ENCODE measurements at places on chromosomes 1 and 21.

GRCh38 chr1:172359491-172359999 is 60.9 kb upstream of the C1orf105 start:
- no peak for DNase-seq

DNA sequence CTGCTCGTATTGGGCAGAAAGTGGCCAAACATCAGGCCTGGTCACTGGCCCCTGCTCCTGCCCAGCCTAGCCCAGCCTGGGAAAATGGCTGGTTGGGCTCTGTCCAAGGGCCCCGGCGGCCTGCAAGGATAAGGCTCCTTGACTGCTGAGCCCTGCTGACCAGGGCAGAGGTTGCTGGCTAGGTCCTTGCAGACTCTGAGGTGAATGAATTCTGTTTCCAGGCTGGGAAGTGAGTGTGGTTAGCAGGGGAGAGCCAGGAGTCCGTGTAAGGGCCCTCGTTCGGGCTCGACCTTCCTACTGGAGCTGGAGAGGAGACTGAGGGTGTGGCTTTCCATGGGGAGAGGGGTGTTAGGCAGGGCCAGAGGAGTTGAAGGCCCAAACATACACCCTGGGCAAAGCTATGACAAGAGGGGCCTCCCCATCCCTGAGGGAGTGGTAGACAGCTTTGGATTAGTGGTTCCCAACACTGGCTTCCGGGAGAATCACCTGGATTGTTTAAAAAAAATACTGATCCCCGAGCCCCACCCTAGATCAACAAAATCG is 20.6 kb downstream of the CSF1 start:
- no peak for DNase-seq

DNA sequence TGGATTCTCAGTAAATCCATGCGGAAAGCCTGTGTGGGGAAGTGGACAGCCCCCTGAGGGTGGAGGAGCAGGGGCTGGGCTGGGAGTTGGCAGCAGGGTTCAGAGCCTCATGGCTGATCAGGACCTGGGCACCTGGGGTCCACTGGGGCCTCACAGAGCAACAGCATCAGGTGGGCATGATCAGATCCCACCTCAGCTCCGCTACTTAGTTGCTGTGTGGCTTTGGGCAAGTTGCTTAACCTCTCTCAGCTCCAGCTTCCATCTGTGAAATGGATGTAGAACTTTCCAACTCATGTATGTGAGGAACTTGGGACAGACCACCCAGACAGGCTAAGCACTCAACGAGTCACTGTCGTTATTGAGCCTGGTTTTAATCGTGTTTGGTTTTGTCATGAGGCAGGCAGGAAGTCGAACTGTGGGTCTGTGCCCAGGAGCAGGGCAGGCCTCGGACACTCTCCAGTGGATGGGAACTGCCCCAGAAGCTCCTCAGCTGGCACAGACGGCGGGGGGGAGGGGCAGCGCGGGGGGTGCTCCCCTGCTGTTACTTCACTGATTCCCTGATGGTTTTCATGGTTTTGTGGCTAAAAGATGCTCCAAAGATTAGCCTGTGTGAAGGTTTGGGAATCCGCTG is 155.8 kb upstream of the TMEM51 start:
- DNase-seq, result no peak

DNA sequence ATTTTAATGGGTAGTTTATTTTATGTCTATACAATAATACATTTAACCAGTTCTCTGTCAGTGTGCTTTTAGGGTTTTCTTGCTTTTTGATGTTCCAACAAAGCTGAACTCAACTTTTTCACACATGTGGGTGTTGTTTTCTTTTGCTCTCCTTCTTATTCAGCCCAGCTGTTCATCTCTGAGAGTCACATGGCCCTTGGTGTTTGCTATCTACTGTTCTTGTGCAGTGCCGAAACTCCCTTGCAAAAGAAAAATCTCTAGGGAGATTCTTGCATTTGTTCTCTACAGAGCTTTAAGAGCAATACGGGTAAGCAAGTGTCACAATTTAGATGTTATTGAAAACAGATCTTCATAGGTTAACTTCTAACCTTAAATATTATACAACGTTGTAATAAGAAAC is 281.1 kb upstream of the CXADR start:
- DNase-seq, result no peak
